Hindlimb muscle (tissue), 1 donor: ENCODE measurements at places on chromosomes 16 and 17. TPM values are rescaled to one million over a fixed set of nuclear protein-coding genes. Genes with fewer than 3 reads are reported as not detected.

DNA sequence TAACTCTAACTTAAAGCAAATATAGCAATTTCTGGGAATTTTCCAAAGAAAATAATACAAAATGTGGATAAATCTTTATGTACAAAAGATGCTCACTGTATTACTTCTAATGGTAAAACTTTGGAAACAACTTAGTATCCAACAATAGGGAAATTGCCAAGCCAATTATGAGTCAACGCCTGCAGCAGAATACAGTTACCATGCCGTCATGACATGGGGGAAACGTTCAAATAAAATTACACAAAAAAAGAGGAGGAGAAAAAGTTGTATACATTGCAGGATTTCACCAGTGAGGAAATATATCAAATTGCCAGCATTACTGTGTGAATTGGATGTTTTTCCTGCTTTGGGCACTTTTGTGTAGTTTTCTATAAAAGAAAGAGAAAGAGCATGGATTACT, 469.6 kb downstream of the SOX9 start:
- no peak for DNase-seq

- no peak for DNase-seq
Observed at GRCh38 chr16:51326131-51326856, 175.2 kb upstream of the SALL1 start.

Gene TMEM114
- not detected for polyA plus RNA-seq

- DNase-seq = no peak
Observed at GRCh38 chr16:59328961-59329360, 594.8 kb upstream of the GOT2 start.

Gene RASL10B
- polyA plus RNA-seq = 2.8 TPM

Gene PLA2G10
- 0.72 TPM for polyA plus RNA-seq

DNA sequence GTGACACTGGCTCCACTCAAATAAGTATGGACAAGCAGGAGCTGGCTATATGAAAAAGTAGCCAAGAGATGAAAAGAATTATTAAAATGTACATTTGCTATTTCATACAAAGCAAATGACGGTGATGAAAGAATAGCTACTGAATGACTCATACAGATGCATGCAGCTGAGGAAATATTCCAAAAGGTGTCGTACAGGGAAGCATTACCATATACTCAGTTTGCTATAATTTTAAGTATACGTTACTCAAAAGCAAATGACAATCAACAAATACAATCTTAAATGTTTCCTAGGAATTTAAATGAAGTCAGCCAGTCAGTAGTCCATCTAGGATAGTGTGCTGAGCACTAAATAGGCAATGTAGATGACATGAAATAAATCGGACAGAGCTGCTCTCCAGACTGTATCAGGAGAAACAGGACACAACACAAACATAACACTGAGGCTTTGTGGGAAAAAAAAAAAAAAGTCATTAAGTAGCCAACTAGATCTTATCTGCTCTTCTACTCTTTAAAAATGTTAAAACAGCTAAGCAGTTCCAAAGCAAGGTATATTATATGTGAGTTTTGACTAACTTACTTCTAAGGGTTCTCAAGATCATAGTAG, 65.0 kb downstream of the NCOR1 start:
- no peak for DNase-seq

- DNase-seq = no peak
Observed at GRCh38 chr16:85550953-85551924, 61.9 kb upstream of the GSE1 start.

Gene TOM1L1
- 7.7 TPM for polyA plus RNA-seq

Gene AIPL1
- polyA plus RNA-seq = not detected

GRCh38 chr17:77691216-77692085, 267.1 kb upstream of the TNRC6C start:
- no peak for DNase-seq

DNA sequence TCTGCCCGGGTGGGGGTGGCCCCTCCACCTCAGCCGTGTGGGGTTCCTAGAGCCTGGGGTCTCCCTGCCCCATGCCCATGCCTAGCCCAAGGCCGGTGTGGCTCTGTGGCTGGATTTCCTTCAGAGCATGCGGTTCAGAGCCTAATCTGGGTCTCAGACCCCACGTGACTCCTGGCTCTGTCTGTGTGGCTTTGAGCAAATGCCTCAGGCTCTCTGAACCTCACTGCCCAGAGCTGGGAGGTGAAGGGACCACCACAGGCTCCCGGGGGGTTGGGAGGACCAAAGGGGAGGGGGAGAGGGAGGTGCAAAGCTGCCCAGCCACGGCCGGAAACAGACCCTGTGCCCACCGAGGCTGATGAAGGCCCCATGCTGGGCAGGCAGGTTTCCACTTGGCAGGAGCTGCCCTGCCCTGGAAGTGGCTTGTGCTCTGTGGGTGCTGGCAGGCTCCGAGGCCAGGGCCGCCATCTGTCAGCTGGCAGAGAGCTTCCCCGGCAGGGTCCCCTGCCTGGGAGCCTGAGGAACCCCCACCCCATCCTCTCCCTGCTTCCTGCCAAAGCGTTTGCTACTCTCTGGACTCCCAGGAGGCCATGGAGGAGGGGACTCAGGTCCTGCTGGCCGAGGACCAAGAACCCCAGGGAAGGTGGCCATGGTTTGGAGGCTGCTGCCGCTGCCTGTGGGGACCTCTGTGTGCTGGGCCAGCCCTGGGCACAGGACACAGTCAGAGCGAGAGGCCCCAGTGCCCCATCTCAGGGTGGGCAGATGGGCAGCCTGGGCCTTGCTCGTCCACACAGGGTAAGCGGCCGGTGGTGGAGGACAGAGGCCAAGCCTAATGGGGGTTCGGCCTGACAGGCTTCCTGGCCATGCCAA, 4.0 kb downstream of the CDH15 start:
- DNase-seq = no peak

Gene TRIM37
- 13.9 TPM for polyA plus RNA-seq

- DNase-seq = no peak
Observed at GRCh38 chr17:60322056-60322387, 69.9 kb downstream of the USP32 start.

DNA sequence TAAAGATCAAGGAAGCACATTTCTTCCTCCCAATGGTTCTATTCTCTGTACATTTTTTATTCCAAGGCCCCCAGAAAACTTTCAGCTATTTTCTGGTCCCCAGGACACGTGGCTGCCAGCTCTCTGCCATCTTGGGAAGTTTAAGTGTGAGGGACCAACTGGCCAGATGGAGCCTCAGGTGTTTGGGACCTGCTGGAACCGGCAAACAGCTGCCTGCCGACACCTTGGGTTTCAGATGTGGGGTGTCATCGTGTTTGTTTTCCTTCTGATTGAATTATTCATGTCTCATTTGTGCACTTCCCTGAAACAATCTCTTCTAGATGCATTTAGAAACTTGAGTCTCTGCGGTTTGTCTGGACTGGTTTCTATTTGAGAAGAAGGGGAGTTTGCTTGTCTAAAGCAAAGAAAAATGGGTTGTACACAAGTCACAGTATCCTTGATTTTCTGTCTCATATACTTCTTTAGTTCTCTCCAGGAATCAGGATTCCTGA, 386.5 kb downstream of the SLC39A11 start:
- no peak for DNase-seq

Gene HSD11B2
- 12.5 TPM for polyA plus RNA-seq

Gene HBZ
- polyA plus RNA-seq = 1.9 TPM

Gene MC1R
- 2.6 TPM for polyA plus RNA-seq

- no peak for DNase-seq
Observed at GRCh38 chr16:2508722-2509400, 4.9 kb upstream of the ATP6V0C start.

Gene MYH8
- polyA plus RNA-seq = 3,387 TPM

Gene IL21R
- polyA plus RNA-seq = 0.23 TPM

Gene EVI2A
- polyA plus RNA-seq = 2.8 TPM

DNA sequence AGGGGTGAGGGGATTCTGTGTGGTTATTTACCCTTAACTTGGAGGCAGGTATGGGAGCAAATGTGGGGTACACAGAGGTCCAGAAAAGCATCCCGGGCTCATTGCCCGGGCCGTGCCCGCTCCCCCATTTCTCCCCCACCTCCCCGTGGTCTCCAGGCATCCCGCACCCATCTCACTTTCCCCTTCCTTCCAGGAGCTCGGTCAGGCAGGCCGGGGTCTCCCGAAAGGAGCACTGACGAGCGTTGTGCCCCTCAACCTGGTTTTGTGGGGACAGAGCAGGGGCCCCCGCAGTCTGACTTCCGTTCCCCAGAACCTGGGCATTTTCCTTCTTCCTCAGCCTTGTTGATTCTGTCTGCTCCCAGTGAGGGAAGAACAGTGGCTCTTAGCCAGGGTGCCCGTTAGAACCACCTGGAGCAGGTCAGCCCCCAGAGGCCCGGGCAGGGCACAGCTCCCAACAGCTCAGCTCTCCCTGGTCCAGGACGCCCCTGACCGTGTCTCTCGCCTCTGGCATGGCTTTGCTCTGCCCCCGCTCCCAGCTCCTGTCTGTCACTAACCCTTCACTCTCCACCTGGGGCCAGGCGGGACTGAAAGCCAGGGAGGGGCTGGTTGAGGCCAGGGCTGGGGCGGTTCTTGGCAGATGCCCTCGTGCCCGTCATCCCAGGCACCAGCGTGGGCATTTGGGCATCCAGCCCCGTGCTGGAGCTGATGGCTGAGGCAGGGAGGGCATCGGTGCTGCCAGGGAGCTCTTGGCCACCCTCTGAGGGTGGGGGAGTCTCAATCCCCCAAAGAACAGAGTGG, 12.5 kb upstream of the NUDT16L1 start:
- no peak for DNase-seq
